ENCODE measurements at places on chromosomes 3 and 15.

DNA sequence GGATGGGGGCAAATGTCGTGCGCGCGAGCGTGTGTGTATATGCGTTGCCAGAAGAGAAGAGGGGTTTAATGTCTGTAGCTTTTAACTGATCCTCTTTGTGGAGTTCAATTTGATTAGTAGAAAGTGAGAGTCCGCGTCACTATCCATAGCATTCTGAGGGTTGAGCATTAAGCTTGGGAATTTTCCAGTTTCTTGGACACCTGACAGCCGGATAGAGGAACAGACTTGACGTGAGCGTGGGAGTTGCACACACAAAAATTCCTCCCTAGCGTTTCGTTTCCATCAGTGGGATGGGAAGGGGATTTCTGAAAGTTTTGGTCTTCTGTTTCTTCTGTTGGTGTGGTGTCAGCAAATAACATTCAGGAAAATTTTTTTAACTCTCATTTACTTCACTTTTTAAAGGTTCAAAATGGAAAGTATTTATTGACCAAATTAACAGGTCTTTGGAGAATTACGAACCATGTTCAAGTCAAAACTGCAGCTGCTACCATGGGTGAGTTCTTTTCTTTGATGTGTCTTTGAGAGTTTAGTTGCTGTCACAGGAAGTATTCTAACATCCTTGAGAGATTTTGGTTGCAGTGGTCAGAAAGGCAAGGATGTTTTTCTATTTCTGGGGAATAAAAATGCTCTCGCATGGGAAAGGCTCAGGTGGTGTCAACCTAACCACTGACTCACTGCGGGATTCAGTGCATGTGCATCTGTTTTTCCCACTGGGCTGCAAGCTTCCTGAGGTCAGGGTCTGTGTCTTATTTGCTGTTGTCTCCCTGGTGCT, 841 bp downstream of the POGLUT1 start:
- DNase-seq, result no peak

DNA sequence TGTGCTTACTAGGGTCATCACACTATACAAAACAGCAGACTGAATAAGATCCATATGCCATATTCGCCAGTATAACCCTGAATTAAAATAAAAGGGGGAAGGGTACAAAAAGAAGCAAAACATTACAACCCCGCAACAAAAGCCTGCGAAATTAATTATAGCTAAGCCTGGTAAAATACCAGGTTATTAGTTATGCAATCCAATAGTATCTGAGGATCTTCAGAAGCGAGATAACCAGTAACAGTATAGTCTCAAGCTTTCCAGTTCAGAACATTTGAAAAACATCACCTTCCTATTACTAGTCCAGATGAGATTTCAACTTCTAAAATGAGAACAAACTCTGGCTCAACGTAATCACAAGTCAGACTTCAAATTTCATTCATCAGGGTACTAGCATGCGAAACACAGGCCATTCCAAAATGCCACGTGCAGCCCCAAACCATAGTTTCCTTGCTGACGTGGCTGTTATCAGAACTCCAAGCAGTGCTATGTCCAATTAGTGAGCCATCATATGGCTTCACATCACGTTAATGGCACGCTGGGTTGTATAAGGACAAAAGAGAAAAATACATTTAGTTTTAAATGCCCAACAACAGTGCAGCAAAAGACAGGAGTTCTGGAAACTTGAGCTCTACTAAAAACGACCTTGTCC, 1.1 kb downstream of the SSR3 start:
- no peak for DNase-seq

- no peak for DNase-seq
These were observed 238.2 kb upstream of the GPR149 start for GRCh38 chr3:154668187-154668586.

DNA sequence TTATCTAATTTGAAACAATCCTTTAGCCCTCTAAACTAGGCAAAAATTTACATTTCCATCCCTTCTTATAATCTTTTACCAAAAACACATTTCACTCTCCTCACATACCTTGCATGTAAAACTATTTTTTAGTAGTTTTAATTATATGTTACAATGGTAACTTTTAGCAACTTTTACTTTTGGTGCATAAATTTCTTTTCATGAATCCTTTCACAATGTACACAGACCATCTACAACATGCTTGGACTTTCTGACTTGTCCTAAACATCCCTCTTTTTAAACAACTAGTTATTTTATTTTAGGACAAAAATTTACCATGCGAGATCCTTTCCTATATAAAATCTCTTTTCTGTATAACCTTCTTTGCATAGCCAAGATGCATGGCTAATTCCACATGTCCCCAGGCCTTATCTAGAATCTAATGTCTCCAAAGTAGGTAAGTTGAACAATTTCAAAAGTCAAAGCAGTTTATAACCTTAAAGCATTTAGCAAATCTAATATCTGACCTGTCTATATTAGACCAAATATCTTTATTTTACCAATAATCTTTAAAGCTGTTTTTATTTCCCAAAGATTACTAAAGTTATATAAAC, 14.4 kb upstream of the ALDH1L1 start:
- no peak for DNase-seq

- no peak for DNase-seq
These were observed 44.1 kb downstream of the LIPC start for GRCh38 chr15:58475573-58476524.

Data from activated CD8-positive, alpha-beta memory T cell treated with anti-CD3 and anti-CD28 coated beads for 48 hours (primary cell).